ENCODE measurements at places on chromosomes 12 and 14.

- no peak for DNase-seq
Measured at GRCh38 chr14:95023886-95024285, 133.4 kb downstream of the DICER1 start.

DNA sequence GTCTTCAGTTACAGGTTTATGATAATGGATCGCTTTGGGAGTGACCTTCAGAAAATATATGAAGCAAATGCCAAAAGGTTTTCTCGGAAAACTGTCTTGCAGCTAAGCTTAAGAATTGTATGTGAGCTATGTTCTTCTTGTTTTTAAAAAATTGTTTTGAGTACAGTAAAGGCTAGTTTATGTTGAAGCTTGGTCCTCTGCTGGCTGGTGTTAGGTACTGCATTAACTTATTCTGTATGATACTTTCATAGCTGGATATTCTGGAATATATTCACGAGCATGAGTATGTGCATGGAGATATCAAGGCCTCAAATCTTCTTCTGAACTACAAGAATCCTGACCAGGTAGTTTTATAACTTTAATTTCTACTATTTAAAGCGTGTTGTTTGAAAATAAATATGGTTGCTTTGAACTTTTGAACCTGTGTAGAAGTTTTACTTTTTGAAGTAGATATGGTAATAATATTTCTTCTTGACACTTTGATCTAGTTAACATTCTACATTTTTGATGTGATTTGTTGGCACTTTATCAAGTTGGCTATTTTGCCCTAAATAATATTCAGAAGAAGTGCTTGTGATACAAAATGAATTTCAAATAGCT, 55.7 kb downstream of the VRK1 start:
- peak; percentile 60 for DNase-seq

DNA sequence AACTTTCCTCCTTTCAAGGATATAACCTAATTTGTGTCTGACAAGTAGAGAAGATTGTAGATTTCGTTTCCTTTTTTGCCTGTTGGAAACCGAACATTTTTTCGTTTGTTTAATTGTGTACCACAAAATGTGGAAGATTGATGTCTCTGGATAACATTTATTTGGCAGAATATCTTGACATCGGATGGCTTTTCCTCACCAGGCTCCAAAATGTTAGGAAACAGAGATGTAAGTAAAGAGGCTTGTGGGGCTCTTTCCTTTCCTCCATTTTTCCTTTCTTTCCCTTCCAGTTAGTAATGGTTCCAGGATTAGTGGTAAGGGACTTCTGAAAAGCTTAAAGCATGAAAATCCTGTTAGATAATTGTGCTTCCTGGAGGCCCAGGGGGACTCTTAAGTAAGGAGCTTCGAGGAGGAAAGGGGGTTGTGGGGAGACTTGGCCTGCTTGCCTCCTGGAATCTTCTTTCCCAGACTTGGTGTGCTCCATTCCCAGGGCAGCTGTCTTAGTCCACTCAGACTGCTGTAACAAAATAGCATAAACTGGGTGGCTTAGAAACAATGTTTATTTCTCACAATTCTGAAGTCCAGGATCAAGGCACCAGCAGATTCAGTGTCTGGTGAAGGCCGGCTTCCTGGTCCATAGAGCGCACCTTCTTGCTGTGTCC, 243.1 kb upstream of the PWP1 start:
- no peak for DNase-seq

GRCh38 chr14:91098591-91098990, 15.3 kb upstream of the DGLUCY start:
- no peak for DNase-seq

GRCh38 chr12:51702587-51702986, 111.6 kb downstream of the SCN8A start:
- DNase-seq: no peak

- no peak for DNase-seq
Measured at GRCh38 chr12:4285070-4285469, 11.5 kb downstream of the CCND2 start.

GRCh38 chr12:6936636-6937480, 6.8 kb upstream of the RNU7-1 start:
- DNase-seq: peak; percentile 93

- DNase-seq: no peak
Measured at GRCh38 chr12:112357214-112357613, 25.0 kb downstream of the HECTD4 start.

DNA sequence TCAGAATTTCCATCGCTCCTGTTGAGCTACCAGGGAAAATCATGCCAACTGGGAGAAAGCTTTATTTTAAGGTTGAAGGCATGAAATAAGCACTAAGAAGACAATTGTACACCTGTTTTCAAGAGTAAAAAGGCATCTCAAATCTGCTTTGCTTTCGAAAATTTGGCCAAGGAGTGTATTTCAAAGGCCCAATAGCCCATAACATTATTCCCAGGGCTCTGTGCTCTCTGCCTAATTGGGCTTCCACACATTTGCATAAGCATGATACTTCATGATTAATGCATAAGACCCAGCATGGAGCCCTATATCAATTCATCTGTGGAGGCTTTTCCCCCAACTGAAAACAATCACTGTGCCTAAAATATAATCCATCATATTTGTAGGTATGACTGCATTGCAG, 258.5 kb downstream of the NOVA1 start:
- no peak for DNase-seq

- no peak for DNase-seq
Measured at GRCh38 chr12:21073129-21073528, 57.9 kb upstream of the SLCO1B1 start.

All from NCI-H2171 treated with DMSO at 0.1 percent for 48 hours (cell line).